ENCODE measurements at places on chromosomes 5 and 9. TPM values are rescaled to one million over a fixed set of nuclear protein-coding genes. Genes with fewer than 3 reads are reported as not detected.

Gene C9
- total RNA-seq: 4.5 TPM

Gene KCTD16
- 2.5 TPM for total RNA-seq

Gene IFNA2
- not detected for total RNA-seq

Gene TEX48
- total RNA-seq: not detected

Gene DND1
- 1.0 TPM for total RNA-seq

Gene PCDHA6
- 3.6 TPM for total RNA-seq

Gene EGFLAM
- total RNA-seq: 5.1 TPM

Gene PDE6A
- total RNA-seq: 0.03 TPM

All from kidney (tissue), 22 donors.